SHP77 (cell line): ENCODE measurements at places on chromosomes 4 and X.
A peak's percentile ranks its signal among the peaks of the same experiment; 100 is the strongest.

- no peak for DNase-seq
Observed at GRCh38 chr4:10688022-10688421, 3.5 kb upstream of the CLNK start.

- no peak for DNase-seq
Observed at GRCh38 chr4:25320773-25321172, 8.2 kb downstream of the ZCCHC4 start.

DNA sequence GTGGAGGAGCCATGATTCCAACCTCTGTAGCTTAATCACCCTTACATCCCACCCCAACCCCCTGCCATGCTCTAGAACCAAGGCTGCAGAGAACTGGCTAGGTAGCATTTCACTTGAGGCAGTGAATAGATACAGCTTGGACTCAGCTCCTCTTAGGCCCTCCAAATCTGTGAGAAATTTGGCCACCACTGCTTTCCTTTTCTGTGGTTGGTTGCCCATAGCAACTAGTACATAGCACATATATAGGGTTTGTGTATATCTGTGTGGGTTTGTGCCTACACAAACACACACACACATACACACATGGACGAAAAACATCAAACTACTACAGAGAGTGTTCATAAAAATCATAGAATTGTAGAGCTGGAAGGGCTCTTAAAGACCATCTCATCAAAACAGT lies 52.0 kb upstream of the CCDC160 start:
- no peak for DNase-seq

DNA sequence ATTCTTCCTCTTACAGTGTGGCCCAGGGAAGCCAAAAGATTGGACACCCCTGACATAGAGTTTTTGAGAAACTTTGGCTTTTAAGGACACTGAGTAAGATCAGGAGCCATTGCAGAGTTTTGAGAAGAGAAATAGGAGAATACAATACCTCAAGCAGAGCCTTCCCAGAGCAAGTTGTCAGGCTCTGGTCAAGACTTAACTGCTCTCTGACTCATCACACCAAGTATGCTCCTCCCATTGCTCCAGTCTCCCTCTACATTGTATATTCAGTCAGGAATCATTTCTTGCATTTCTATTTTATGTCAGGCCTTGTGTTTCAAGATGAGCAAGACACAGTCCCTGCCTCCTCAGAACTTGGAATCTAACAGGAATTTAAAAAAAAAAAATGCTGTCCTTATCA lies 176.4 kb upstream of the FMR1 start:
- no peak for DNase-seq

DNA sequence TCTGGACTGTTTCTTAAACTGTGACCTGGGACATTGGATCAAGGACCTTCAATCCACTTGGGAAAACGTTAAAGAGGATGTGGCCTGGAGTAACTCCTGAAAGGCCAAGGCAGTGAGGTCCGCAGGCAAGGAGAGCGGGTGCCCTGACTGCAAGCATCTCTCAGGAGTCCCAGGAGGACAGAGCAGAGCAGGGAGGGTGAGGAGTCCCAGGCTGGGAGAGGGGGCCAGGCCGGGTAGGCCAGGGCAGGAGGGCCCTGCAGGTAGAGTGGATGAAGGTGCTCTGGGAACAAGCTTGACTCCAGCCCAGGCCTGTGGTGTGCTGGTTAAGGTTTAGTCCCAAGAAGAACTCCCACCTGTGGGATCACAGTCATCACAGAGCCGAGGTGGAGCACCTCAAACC lies 13.8 kb downstream of the PNMA6E start:
- no peak for DNase-seq

- DNase-seq, result no peak
Observed at GRCh38 chrX:132565273-132565672, 76.4 kb upstream of the MBNL3 start.

GRCh38 chrX:63818156-63818555 lies 33.1 kb upstream of the ARHGEF9 start:
- DNase-seq, result no peak

GRCh38 chr4:102751941-102752340 lies 8.8 kb downstream of the MANBA start:
- no peak for DNase-seq

GRCh38 chrX:70168238-70169188 lies 8.8 kb upstream of the DGAT2L6 start:
- DNase-seq, result peak; percentile 0

GRCh38 chr4:84583876-84584380 lies 1.0 kb downstream of the CDS1 start:
- DNase-seq, result no peak

GRCh38 chrX:136714626-136715599 lies 65.8 kb downstream of the ARHGEF6 start:
- DNase-seq, result no peak

DNA sequence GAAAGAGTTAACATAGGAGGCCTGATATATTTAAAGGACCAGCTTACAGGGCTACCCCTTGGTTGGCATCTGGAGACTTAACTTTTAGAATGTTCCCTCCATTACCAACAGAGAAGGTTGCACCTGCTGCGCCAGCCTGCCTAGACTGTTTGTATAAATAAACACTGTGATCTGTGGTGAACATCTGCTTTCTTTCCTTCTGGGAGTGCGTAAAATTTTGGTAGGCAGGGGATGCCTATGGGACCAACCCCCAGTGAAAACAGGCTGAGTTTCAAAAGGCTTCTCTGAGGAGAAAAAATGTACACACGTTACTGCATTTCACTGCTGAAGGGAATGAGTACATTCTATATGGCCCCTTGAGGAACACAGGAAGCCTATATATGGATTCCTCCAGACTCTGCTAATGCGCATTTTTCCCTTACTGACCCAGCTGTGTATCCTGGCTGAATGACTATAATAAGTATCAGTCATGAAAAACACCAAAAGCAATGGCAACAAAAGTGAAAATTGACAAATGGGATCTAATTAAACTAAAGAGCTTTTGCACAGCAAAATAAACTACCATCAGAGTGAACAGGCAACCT lies 13.8 kb downstream of the CENPC start:
- DNase-seq, result peak; percentile 64

- DNase-seq, result no peak
Observed at GRCh38 chrX:148229801-148230303, 248.7 kb downstream of the FMR1NB start.

GRCh38 chr4:171924746-171925376 lies 111.7 kb downstream of the GALNTL6 start:
- no peak for DNase-seq

DNA sequence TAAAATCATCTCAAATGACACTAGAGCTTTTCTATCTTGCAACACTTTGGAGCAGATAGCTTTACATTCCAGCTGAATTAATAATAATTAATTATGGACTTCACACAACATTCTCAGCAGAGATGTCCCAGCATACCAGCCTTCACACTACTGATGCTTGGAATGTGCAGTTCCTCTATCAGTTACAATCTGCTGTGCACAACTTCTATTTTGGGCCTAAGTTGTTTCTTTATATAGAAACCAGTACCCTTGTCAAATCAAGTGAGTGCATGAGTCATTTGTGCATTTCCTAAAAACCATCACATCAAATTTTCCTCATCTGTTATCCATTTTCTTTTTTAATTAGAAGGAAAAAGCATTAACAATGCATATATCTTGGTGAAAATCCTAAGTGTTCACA lies 8.8 kb upstream of the RASL11B start:
- no peak for DNase-seq

- DNase-seq, result no peak
Observed at GRCh38 chr4:97104006-97104405, 1039.3 kb downstream of the STPG2 start.

DNA sequence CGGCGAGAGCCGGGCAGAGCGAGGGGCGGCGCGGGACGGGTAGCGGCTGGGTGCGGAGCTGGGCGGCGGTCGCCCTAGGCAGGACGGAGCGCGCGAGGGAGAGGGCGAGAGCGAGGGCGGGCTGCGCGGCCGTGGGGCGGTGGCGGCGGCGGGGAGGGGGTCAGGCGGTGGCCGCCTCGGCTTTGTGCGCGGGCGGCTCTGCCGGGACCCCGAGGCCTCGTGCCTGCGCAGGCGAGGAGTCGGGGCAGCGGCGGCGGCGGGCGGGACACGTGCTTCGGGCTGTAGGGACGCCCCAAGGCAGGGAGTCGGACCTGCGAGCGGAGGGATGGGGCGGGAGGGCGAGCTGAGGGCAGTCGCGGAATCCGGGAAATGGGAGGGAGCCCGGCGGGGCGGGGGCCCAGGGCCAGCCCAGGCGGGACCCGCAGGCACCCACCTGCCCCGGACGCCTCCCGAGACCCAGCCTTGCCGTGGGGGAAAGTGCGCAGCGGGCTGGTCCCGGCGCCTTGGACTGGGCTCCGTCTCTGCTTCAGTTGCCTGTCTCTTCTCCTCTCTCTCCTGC lies 465 bp downstream of the BMPR1B start:
- DNase-seq, result no peak

- DNase-seq, result no peak
Observed at GRCh38 chr4:4613126-4613465, 71.2 kb upstream of the STX18 start.

DNA sequence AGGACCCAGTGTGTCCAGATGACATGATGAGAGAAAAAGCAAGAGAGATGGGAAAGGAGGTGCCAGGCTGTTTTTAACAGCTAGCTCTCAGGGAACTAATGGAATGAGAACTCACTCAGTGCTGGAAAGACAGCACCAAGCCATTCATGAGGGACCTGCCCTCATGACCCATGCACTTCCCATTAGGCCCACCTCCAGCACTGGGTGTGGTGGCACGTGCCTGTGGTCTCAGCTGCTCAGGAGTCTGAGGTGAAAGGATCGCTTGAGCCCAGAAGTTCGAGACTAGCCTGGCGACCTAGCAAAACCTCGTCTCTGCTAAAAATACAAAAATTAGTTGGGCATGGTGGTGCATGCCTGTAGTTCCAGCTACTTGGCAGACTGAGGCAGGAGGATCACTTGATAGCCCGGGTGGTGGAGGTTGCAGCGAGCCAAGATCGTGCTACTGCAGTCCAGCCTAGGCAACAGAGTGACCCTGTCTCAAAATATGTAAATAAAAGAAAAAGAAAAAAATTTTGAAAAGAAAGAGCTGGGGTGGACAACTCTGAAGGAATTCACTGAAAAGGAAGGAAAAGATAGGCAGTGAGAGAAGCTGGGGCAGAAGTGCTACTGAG lies 50.9 kb downstream of the FAM193A start:
- DNase-seq, result no peak

DNA sequence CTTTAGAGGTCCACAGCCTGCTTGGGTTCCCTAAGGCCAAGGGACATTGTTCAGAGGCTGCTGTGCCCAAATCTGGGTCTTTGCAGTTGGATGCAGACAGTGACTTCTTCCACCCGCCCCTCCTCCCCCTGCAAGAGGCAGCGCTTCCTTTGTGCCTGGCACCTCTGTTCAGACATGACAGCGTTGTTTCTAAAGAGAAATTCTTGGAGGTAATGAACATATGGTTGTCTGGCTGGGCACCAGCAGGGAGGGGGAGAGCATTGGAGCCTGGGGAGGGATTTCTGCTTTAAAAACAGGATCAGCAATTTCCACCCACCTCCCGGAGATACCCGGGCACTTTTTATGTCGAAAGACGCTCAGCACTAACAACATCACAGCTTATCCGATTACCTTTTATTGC lies 51.5 kb downstream of the PSAPL1 start:
- DNase-seq, result no peak

DNA sequence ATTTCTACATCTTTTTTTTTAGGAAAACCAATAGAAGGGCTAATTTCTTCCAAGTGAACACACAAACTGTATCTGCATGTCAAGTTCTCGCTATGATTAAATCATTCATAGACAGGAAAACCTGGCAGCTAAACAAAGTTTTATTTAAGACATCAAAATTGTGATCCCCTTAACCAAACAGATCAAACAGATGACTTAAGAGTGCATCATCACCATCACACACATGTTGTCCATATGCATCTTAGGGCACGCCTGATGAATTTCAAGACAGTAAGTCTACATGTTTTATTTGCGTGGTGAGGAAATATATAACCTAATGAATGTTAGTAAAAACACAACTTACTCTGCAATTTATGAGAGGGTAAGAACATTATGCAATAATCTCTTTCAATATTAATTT lies 317.0 kb upstream of the ANXA10 start:
- DNase-seq, result no peak

DNA sequence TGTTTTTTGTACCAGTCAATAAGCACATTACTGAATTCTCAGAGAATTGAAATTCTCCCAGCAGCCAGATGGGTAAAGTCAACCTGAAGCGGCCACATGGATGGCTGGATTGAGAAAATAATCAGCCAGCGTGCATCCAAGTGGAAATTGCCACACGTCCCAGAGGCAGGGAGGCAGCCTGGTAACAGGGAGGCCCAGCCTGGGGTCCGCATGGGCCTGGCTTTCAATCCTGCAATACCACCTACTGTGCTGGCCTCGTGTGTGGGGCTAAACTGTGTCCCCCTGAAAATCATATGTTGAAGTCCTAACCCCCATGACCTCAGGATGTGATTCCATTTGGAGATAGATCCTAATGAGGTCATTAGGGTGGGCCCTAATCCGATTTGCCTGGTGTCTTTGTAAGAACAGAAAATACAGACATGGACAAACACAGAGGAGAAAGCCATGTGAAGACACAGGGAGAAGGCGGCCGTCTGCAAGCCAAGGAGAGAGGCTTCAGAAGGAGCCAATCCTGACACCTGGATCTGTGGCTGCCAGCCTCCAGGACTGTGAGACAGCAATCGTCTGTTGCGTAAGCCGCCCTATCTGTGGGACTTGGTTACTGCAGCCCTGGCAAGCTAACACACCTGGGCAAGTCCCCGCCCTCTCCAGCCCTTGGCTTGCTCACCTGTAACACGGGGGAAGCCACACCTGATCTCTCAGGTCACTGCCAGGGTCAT lies 90.3 kb downstream of the JAKMIP1 start:
- DNase-seq, result no peak
